Endodermal cell (in vitro differentiated cells): ENCODE measurements at places on chromosomes 11 and 22. TPM values are rescaled to one million over a fixed set of nuclear protein-coding genes. Genes with fewer than 3 reads are reported as not detected.

DNA sequence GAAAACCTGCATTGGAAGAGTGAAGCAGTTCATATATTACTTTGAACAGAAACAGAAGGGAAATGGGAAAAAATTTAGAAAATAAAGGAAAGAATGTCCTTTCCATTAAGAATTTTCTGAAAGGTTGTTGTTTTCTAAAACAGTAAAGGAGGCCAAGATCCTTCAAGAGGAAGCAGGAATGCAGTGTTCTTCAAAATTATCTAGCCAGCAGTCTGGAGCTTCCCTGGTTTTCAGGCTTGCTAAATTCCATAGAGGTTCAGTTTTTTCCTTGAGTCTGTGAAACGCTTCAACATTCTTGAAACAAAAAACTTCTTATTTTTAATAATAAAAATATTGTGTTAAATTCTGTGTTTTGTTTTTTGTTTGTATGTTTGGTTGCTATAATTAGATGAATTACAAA, 189.0 kb upstream of the ANO3 start:
- DNase-seq: no peak

DNA sequence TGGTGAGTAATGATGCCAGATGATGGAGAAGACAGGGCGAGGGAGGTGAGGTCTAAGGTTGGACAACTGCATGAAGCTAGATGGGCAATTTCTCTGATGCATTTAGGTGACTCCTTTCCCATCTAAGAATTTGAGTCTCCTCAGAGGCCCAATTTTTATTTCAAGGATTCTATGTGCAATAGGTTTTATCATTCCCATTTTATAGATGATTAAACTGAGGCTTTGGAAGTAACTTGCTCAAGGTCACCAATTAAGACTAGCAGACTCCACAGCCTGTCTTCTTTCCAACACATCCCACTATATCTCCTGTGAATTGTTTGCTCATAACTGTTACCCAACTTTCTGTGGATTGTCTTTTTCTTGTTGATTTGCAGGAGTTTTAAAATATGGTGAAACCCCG, 28.5 kb downstream of the DSCAML1 start:
- DNase-seq: no peak

DNA sequence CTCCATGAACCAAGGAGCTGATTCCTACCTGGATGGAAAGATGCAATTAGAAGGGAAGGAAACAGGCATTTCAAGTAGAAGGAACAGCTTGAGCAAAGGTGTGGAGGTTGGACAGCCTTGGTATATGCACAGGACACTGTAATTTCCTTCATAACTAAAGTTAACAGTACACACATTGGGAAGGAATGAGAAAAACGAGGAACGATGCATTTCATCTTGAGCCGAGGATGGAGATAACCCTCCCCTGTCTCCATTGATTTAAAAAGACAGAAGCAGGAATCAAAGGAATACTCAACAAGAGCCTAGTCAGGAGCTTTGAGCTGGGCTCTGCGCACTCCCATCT, 2.3 kb upstream of the PRG2 start:
- no peak for DNase-seq

Gene PTGDR2
- total RNA-seq: not detected in 2 replicates

DNA sequence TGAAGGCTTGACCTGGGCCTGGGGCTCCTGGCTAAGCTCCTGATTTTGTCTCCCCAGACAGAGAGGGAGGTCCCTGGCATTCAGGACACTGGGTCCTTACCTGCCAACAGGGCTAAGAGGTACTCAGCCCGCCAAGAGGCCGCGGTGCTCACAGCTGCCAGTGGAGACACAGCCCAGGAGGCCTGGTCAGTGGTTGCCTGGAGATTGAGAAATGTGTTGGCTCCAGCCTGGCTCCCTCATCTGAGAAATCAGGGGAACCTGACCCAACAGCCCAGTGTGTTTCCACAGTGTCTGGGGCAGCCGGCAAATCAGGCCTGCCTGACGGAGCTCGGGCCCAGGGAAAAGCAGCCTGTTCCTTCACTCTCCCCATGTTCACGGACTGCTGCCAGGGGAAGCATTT, 79.4 kb upstream of the NAV2 start:
- DNase-seq: no peak

GRCh38 chr11:29333993-29334775, 682.6 kb downstream of the KCNA4 start:
- peak; percentile 47 for DNase-seq

DNA sequence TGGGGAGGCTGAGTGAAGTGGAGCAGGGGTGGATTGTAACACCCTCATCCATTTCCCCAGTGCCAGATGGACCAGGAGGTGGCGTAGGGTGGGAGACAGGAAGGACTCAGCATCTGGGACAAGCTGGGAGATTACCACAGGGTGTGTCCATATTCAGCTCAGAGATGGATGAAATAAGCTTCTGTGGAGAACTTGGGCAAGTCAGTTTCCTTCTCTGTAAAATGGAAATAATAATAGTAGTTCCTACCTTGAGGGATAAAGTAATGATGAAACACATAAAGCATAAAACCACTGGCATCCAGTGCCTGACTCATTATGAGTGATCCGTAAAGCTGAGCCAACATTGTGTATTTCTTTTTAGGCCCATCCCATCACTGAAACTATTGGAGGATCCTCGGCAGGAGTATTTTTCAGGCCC, 607 bp upstream of the ROBO4 start:
- peak; percentile 54 for DNase-seq

Gene APOA4
- 0.25 to 0.38 TPM in 2 of 3 replicates, not detected in the other for total RNA-seq

DNA sequence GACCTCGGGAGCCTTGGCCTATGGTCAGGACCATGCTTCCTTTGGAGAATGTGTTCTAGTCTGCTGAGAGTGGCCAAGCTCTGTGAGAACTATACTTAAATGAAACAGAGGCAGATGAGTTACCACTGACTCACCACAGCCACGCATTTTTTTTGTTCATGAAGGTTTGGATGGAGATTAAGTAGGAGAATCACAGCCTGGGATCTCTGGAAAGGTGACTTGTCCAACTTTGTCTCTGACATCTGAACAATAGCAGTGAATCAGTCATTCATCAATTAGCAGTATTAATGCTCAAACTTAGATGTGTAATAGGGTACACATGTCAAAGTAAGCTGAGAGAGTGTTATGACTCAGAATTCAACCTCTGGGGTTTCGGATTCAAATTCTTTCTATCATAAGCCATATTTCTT, 100.7 kb upstream of the ANO3 start:
- DNase-seq: no peak

- DNase-seq: no peak
These were observed 250.4 kb upstream of the SORL1-AS1 start for GRCh38 chr11:121703201-121703600.

DNA sequence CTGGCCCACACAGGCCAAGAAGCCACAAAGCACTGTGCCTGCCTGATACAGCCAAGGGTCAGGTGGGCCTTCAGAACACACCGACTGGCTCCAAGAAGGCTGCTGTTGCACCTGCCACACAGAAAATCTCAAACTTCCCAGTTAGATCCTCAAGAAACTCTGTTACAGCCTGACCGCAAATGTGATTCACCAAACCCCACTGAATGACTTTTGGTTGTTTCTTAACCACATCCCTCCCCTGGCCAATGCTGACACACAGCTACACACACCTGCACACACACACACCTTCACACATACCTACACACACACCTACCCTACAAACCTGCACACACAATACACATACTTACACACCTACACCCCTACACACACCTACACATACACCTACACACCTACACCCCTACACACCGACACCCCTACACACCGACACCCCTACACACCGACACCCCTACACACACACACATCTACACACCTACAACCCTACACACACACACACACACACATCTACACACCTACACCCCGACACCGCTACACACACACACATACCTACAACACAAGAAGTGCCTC, 31.5 kb downstream of the CDKN1C start:
- no peak for DNase-seq

Gene MFNG
- 2.9 to 6.6 TPM (median 4.1 TPM) in 3 replicates for total RNA-seq

- DNase-seq: no peak
These were observed 1.5 kb upstream of the SOX10 start for GRCh38 chr22:37985751-37986281.

Gene SERHL2
- total RNA-seq: 12.8 to 61.4 TPM (median 18.9 TPM) in 3 replicates

Gene GRIA4
- 0.18 to 0.68 TPM (median 0.57 TPM) in 3 replicates for total RNA-seq

- no peak for DNase-seq
These were observed 63.7 kb upstream of the CYP2D6 start for GRCh38 chr22:42194104-42194851.

- DNase-seq: no peak
These were observed 112.3 kb upstream of the GRK3 start for GRCh38 chr22:25452116-25452700.

Gene RAB3IL1
- 11.8 to 14.9 TPM (median 14.0 TPM) in 3 replicates for total RNA-seq

Gene OR52M1
- not detected in 3 replicates for total RNA-seq

DNA sequence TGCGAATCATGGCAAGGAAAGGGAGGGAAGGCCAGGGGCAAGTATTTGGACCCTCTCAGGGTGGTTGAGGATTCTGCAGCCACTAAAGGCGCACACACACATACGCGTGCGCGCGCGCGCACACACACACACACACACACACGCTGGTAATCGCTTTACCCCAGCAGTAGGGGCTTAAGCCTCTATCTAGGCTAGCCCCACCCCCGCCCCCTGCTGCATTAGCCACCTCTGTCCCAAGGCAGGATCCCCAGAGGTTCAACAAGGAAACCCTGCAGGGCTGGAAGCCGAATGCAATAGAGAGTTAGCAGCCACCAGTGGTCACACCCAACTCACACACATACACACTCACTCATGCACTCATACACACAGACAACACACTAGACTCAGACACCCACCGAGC, 28.6 kb upstream of the ELFN2 start:
- DNase-seq: peak; percentile 62

DNA sequence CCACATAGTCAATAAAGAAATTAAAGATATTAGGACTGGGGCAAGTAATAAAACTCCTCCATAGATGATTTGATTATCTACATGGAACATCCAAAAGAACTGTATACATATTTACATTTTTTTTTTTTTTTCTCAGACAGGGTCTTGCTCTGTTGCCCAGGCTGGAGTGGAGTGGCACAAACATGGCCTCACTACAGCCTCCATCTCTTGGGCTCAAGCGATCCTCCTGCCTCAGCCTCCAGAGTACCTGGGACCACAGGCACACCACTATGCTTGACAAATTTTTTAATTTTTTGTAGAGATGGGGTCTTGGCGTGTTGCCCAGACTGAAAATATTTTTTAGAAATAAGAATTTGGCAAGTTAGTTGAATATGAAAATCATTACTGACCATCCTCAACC, 24.7 kb downstream of the REXO2 start:
- DNase-seq: no peak

DNA sequence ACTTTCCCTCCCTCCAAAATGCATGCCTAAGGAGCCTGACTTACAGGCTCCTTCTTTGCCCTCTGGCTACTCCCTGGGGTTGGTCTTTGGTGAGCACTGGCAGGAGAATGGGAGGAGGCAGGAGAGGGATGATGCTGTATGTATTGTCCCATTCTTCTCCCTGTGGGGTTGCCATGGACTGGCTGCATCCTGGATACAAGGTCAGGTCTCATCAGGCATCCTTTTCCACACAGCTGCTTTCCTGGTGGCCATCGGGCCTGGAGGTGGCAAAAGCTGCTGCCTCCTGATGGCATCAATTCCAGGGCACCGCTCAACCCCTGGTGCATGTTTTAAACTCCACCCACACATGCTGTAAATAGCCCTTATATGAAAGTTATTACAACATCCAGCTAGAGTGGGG, 257.2 kb downstream of the ETS1 start:
- DNase-seq: no peak

DNA sequence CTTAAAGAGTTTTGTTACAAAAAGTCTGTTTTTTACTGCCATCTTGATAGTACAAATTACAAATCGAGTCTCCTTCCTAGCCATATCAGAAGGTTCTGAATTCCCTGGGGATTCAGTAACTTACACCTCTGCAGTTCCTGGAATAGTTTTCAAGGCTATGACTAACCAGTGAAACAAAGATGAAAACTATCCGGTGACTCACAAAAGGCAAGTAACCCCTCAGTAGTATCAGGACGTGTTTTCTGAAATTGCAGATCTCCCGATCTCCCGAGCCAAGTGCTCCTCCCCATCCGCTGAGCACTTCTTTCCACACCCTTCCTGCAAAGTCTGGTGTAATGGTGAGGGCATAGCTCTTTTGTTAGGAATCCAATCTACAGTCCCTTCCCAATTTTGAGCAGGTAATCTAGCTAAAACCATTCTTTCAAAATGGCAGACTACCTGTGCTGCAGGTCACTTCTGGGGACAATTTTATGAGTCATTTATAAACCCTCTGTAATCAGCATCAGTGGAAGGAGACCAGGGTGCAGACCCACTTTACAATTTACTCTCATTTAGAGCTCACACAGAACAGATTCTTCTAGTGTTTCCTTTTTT, 7.7 kb downstream of the E2F8 start:
- DNase-seq: no peak

DNA sequence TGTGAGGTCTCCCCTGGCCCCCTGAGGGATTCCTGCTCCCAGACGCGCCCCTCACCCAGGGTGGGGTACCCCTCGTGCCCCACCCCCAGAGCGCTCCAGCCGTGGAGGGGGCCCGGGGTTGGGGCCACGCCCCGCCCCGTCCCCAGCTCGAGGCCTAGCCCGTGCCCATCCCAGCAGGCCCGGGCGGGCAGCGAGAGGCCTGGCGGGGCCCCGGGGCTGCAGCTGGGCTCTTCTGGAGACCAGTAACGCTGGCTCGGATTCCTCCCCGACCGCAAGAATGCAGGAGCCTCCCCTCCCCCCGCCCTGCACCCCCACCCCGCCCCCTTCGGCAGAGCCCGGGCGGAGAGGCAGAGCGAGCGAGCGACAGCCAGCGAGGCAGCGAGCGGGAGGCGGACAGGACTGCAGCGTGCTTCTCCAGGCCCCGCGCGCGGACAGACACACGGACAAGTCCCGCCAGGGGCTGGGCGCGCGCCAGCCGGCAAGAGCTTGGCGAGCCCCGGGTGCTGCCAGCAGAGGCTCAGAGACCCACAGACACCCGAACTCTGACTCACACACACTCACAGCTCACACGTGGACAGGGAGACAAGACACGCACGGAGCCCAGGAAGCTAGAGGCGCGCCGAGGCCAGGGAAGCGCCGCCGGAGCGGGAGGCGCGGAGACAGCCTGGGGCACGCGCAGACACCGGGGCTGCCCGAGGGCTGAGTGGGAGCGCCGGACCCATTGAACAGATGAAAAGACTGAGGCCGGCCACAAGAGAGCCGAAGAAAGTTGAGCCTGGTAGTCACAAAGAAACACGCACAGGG, 15.2 kb downstream of the BCL9L start:
- peak; percentile 98 for DNase-seq

Gene XBP1
- 66.2 to 103 TPM (median 96.4 TPM) in 3 replicates for total RNA-seq

Gene ZC3H12C
- total RNA-seq: 3.6 and 5.6 TPM in 2 replicates
